Omental fat pad (tissue), 4 donors: ENCODE measurements at places on chromosomes 5 and 9. TPM values are rescaled to one million over a fixed set of nuclear protein-coding genes. Genes with fewer than 3 reads are reported as not detected.

DNA sequence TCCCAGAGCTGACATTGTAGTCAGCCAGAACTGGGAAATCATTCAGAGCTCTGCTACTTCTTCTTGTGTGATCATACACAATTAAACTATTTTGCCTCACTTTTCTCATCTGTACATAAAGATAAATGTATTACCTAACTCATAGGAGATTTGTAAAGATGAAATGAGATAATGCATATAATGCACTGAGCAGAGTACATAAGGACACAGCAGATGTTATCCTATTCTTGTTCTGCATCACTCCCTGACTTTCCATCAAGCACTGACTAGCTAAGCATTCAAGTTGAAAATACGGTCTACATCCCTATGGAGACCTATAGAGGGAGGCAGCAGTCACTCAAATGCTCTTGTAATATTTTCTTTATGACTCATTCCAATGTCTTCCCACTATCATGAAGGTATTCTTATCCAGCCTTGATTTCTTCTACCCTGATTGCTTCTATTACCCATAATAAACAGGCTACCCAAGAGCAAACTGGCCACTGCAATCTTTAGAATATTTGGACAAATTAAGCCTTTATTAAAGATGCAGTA lies 16.3 kb upstream of the PRR16 start:
- no peak for DNase-seq

DNA sequence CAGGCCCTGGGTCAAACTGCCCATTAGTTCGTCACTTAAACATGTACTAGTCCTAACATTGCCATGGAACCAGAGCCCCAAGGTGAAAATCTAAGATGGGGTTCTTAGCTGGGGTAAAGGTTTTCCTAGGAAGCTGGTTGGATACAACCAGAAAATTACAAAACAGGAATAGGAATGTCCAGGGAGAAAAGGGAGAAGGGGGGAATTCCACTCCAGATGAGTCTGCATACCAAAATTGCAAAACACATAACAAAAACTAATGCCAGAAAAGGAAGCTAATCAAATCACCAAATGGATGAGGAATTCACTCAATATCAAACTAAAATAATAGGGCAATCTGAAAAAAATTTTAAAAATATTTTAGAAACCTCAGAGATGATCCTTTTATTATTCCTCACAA lies 396.2 kb downstream of the EFNA5 start:
- DNase-seq: no peak

DNA sequence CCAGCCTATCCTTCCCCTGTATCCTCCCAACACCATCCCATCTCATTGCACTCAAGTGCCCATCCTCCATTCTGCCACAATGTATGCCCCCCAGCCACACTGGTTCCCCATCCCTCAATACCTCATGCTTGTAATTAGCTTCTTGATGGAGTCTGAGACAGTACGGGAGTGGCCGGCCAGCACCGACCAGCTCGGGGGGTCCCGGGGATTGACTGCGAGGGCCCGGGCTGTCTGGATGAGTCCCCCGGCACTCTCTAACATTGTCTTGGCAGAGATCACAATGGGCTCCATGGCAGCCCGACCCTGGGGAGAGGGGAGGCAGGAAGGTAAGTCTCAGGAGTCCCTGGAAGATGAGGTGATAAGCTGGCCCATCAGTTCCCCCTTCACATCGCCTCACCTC lies 17.2 kb upstream of the TPM2 start:
- no peak for DNase-seq

DNA sequence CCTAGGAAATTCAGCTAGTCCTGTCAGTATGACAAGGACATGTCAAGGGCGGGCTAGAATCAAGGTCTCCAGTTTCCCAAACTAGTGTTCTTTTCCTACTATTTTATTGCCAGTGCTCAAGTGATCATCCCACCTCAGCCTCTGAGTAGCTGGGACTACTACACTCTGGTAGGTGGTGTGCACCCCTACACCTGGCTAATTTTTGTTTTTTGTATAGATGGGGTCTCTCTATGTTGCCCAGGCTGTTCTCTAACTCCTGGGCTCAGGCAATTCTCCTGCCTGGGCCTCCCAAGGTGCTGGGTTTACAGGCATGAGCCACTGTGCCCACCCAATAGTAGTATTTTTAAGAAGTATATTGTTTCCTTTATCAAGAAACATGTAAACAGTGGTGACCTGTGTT lies 54.0 kb downstream of the C9orf85 start:
- no peak for DNase-seq

GRCh38 chr9:9124616-9125015 lies 1325.0 kb upstream of the DMAC1 start:
- no peak for DNase-seq

STPG3 gene
- total RNA-seq: not detected

DNA sequence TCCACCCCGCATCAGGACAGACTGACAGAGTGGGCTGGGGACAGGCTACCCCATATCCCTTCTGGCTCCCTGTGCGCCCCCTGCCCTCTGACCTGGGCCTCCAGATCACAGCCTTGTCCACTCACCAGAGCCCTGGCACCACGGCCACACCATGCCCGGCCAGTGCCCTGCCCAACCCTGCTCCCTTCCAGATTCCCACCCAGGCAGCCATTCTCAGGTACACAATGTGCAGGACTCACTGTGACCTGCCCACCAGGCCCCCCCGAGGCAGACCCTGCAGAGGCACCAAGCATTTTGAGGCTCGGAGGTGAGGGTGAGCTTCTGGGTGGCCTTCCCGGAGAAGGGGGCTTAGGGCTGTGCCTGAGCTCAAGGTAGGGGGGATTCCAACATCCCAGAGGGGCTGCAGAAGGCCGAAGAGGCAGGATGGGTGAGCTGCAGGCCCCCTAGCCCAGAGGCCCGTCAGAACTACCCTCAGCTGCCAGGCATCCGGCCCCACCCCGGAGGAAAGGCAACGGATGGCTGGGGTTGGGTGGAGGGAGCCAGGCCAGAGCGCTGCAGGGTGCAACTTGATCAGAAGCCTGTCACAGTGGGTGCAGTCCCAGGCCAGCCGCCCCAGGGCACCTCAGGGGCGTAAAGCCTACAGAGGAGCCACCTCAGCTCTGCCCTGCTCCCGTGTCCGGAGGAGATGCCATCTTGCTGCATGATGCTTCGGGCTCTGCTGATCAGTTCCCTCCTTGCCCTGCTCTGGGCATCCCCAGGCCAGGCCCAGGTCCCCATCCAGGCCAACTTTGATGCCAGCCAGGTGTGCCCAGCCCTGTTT lies at the start of gene LCNL1:
Gene LCNL1 (plus strand): TSS at position 762 of the 820 bp plus-strand sequence. CDS start 594 bp downstream, outside the sequence.
- DNase-seq: no peak

ELP1 gene
- total RNA-seq: 19.4 TPM

GRCh38 chr9:76213751-76214150 lies 180.5 kb downstream of the RFK start:
- no peak for DNase-seq

GRCh38 chr9:87836951-87837705 lies 45.5 kb upstream of the SPATA31E1 start:
- DNase-seq: no peak

IL13 gene
- not detected for total RNA-seq

DNA sequence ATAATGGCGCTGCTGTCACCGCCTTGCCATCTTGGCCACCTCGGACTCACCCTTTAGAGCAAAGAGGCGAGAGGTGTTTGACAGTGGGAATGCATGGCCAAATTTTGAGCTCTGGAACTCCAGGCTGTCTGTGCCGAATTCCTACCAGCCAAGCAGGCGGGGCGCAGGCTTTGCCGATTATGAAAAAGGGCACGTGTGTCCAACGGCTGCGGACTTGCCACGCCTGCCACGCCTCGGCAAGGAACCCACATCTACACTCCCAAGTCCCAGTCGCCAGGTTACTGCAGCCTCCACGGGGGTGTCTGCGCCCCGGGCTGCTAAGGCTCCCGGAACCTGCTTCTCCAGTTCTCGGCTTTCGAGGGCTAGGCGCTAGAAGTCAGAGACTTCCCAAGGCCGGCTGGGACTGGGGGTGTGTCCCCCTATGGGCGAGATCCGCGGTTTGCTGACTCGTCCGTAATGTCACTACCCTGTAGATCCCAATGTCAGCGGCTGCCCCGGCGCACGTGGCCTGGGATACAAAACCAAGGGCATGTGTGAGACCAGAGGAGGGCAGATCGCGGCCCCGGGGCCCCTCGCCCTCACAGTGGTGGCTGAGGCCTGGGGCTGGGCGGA lies 2.8 kb downstream of the NPR3 start:
- no peak for DNase-seq

GRCh38 chr9:33263131-33264002 lies 1.1 kb downstream of the BAG1 start:
- DNase-seq: no peak

- peak; percentile 5 for DNase-seq
Observed at GRCh38 chr5:180133971-180134508, 62.5 kb upstream of the RNF130 start.

GRCh38 chr5:72013766-72014624 lies 93.3 kb upstream of the MAP1B start:
- DNase-seq: no peak

DNA sequence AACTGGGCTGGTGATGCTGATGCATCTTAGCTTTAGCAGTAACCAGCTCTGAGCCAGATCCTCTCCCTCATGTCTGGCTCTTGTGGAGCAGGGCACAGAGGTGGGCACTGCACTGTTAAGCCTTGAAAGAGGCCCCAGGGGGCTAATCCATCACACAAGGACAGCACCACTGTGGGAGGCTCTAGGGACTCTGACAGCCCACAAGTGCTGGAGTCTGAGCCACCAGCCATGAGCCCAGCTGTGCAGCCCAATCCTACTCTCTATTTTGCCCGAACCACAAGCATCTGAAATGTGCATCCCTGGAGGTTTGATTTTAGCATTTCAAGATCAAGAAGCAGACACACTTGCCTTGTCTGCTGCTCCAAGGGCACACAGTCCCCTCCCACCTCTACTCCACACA lies 407.1 kb upstream of the TRPC7 start:
- DNase-seq: no peak

GRCh38 chr9:123998278-123998925 lies 13.2 kb upstream of the LHX2 start:
- no peak for DNase-seq
